Fibroblast of gingiva (primary cell): ENCODE measurements at places on chromosomes 13 and 19.

DNA sequence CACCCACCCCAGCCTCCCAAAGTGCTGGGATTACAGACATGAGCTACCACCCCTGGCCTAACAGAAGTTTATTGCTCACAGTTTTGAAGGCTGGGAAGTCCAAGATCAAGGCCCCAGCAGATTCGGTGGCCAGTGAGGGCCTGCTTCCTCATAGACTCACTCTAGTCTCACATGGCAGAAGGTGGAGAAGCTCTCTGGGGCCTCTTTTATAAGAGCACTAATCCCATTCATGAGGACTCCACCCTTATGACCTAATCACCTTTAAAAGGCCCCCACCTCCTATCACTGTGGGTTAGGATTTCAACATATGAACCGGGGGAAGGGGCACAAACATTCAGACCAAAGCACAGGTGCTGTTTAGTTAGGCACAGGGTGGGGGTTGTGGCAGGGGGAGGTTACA, 6.9 kb upstream of the SWSAP1 start:
- DNase-seq: no peak

DNA sequence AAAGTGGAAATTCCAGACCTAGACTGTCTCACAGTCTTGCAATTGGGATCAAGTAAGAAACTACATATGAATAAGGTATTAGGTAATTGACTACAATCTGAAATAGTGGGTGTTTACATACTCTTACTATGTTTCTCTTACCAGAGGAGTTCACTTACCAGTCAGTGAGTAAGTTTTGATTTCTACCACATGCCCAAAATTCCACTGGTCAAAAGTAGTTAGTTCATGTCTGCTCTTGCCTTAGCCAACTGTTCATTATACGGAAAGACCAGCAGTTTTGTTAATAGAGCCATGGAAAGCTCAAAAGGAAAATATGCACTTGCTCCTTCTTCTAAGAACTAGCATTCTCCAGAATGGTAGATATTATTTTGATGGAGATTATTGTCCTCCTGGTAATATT, 490.8 kb downstream of the RFC3 start:
- peak; percentile 81 for DNase-seq

DNA sequence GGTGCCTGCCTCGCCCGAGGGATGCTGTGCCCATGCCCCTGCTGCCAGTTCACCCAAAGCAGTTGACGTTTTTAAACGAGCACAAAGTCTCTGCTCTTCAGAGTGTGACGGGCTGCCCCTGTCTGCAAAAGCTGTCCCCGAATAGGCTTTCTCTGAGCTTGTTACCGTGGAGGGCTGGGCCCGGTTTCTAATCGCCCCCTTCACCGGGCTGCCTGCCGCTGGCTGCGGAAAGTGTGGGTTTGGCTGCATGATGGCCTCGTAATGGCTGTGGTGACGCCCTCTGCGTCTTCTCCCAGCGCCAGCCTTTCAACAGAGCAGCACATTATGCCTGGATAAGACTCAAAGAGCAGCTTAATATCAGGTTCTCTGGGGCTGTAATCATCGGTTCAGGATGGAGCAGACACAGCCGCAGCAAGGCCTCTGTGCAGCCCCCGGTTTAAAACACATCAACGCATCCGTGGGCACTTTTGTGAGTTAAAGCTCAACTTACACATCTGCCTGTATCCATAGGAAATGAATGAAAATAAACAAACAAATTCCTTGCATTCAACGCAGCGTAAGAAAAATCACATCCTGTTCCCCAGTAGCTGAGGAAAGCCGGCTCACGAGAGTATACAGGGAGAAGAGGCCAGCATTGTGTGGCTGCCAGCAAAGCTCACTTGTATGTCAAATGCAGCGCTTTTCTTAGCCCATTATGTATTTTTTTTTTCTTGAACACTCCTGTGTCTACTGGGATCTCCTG, 166.4 kb upstream of the SOX1 start:
- DNase-seq: no peak

DNA sequence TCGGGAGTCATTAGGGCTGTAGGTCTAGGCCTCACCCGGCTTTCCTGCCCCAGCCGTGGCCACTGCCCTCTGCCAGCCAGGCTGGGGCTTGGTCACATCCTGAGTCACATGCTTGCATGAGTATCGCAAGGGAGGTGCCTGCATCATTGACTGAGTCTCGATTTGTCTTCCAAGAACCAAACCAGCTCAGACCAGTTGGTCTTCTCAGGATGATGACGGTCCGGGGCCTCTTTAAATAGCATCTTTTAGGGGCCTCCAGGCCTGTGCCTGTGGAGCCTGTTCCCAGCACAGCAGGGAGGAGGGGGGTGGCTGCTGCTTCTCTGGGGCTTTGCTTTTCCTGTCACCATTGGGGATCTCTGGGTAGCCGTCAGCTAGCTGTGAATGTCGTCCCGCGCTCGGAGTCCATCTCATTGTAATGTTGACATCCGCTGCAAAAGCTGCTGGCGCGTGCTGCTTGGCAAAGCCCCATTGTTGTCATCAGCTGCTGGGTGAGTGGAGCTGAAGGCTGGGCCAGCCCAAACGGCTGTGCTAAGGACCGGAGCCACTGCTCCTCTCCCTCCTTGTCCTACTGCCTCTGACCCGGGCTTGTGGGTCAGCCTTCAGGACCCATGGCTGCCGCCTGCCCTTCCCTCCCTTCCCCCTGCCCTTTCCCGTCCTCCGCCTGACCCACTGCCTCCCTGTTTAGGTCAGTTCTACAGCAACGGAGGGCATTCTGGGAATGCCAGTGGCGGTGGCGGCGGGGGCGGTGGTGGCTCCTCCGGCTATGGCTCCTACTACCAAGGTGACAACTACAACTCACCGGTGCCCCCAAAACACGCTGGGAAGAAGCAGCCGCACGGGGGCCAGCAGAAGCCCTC, 14.3 kb upstream of the QTRT1 start:
- DNase-seq: peak; percentile 29

- no peak for DNase-seq
These were observed 2.3 kb upstream of the ZNF347 start for GRCh38 chr19:53161123-53161522.

GRCh38 chr19:40217027-40217810, 965 bp downstream of the TTC9B start:
- no peak for DNase-seq

DNA sequence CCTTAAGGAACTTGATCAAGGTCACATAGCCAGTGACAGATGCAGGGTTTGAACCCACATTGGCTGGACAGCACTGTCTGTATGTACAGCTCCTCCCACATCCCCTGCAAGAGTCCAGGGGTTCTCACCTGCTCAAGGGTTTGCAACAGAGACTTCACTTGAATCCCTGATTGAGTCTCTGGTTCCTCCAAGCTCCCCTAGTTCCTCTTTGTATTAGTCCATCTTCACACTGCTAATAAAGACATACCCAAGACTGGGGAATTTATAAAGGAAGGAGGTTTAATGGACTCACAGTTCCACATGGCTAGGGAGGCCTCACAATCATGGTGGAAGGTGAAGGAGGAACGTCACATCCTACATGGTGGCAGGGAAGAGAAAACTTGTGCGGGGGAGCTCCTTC, 72.8 kb upstream of the CLDN10 start:
- DNase-seq: no peak

GRCh38 chr13:34254366-34254765, 436.4 kb downstream of the RFC3 start:
- no peak for DNase-seq

GRCh38 chr19:58357481-58358145, 4.3 kb upstream of the A1BG start:
- no peak for DNase-seq

DNA sequence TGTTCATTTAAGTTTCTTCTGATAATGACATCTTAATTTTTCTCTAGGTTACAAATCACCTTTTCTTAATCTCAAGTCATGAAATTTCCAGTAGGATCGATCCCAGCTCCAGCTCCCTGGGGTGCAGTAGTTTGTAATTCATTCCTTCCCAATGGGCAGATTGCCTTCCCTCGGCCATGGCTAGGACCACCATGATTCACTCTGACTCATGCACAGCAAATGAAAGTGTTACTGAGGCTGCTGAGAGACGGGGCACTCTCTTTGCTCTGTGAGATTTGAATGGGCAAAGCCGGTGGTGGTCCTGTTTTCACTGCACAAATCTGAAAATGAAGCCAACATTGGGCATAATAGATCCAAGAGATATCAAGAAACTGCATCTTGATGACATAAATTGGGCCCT, 202.8 kb upstream of the IRS2 start:
- no peak for DNase-seq
